ENCODE measurements at places on chromosomes 11 and 22.

DNA sequence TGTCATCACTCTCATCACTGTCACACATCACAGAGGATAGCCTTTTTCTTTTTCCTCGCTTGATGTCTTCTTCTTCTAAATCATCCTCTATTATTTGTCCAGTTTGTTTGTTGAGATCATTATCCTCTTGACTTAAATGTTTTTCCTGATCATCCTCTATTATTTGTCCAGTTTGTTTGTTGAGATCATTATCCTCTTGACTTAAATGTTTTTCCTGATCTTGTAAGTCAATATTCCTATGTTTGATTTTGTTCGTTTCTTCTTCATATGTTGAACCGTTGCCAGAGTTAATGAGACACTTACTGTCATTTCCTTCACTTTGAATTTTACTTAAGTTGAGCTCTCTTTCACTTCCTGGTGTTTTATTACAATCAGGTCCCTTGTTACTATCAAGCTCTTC is 5.6 kb downstream of the CCDC82 start:
- DNase-seq, result peak; percentile 50

- DNase-seq, result no peak
Observed at GRCh38 chr11:60798631-60799030, 13.5 kb downstream of the MS4A10 start.

- DNase-seq, result no peak
Observed at GRCh38 chr11:86579406-86579731, 93.0 kb downstream of the ME3 start.

DNA sequence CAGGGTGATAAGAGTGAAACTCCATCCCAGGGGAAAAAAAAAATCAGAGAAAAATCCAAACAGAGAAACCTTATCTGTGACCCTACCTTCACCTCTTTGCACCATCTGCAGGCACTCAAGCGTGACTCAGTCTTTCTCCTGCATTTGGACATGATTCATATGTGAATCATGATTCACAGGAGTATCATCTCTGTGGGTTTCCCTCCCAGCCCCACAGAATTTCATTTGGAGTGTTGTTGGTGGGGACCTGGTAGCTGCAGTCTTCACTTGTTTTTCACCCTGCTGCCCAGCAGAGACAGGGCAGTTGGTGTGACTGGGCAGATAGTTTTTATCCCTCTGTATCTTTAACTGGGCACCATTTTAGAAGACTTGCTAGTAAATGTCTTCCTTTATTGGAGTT is 75.7 kb downstream of the DEPDC5 start:
- no peak for DNase-seq

Data from NCI-H774 (cell line).